Kasumi-1 (cell line): ENCODE measurements at places on chromosomes 12 and 14.

- no peak for DNase-seq
Measured at GRCh38 chr12:106248312-106248845, 559 bp upstream of the CKAP4 start.

DNA sequence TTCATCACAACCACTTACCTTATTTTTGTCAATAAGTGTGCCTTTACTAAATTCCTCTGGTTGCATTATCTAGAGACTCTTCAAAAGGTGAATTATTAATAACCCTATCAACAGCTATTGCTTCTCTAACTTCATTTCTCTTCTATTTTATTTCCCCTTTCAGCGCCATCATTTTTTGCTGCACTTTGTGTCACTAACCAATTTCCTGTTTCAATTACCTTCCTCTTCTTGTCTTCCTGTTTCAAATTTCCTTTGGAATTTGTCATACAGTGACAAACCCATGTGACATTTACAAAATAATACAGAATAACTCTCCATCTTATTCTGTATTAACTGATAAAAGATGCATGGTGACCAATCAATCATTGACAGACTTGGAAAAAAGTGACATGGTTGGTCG, 12.2 kb upstream of the CLEC2A start:
- peak; percentile 7 for DNase-seq

GRCh38 chr14:33788161-33788560, 162.7 kb downstream of the EGLN3 start:
- no peak for DNase-seq

- no peak for DNase-seq
Measured at GRCh38 chr14:99612071-99612737, 8.2 kb upstream of the CCDC85C start.

- DNase-seq = peak; percentile 65
Measured at GRCh38 chr14:46344327-46344937, 307.1 kb downstream of the RPL10L start.

DNA sequence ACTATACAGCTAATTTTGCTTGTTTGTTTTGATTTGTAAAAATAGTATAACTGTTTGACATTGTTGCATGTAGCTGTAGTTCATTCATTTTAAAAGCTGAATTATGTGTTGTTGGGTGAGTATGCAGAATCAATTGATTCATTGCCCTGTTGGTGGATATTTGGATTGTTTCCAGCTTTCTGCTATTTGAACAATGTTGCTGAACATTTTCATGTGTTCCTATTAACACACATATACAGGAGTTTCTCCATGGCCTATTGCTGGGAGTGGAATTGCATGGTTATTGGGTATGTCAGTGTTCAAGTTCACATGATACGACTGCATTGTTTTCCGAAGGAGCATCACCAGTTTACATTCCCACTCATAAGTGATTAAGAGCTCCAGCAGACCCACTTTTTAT, 75.3 kb downstream of the SRGAP1 start:
- no peak for DNase-seq

GRCh38 chr14:31360919-31361662, 59.3 kb downstream of the HEATR5A start:
- DNase-seq = no peak

- DNase-seq = no peak
Measured at GRCh38 chr14:65453807-65454480, 41.4 kb downstream of the FUT8 start.

- DNase-seq = no peak
Measured at GRCh38 chr12:53056296-53056695, 6.4 kb downstream of the TNS2 start.

- no peak for DNase-seq
Measured at GRCh38 chr14:103537175-103537990, 8.4 kb downstream of the TRMT61A start.

DNA sequence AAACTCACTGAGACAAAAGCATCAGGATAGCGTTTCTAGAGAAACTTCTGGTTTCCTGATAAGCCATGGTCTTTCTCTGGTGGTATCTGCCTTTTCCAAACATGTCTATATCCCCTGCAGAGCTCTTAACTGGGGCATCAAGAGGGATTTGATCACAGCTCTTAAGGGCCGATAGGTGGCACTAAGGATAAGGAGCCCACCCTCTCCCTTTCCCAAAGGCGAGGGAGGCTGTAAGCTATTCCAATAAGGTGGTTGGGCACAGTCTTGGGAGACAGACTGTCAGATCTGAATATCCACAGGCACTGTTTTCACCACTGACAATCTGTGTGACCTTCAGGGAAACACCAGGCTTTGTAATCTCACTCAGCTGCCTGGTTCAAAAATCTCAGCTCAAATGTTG, 206.0 kb downstream of the ADGRD1 start:
- DNase-seq = no peak

DNA sequence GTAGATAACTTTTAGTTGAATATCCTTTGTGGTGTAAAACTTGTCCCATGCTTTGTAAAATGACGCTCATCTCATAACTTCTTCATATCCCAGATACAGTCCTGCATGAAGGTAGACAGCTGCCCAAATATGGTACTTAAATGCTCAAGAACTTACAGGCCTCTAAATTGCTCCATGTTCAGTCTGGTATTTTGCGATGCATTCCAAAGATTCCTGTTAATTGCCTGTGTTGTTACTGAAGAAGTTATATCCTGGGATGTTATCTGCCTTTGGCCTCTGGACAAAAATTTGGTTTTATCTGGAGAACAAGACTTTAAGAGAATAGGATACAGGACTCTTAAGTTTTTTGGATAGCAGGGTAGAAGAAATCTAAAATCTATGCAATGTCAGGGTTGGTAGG, 473.0 kb downstream of the PCNX1 start:
- no peak for DNase-seq

DNA sequence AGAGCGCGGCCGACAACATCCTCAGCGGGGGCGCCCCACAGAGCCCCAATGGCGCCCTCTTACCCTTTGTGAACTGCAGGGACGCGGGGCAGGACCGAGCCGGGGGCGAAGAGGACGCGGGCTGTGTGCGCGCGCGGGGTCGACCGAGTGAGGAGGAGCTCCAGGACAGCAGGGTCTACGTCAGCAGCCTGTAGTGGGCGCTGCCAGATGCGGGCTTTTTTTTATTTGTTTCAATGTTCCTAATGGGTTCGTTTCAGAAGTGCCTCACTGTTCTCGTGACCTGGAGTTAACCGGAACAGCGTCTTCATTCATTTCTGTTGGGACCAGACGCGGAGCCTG, 103.8 kb upstream of the FKBP4 start:
- DNase-seq = peak; percentile 77

DNA sequence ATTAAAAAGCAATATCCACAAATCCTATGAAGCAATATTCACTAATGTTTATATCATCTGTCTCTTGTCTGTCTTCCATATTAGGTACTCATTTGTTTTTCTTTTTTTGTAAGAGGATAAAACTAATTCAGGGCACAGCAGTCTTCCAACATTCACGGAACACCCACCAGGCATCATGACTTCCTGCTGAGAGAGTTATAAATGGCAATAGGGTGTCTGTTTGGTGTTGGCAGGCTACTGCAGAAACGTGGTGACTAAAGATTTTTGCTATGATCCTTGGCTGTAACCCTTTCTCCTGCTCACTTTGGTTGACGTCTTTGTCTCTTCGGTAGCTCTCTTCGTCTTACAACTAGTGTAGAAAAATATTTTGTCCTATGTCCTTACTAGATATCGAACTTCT, 860.6 kb upstream of the MGAT4C start:
- DNase-seq = no peak

GRCh38 chr12:56304872-56305590, 4.9 kb upstream of the CS start:
- no peak for DNase-seq

GRCh38 chr12:117228239-117228638, 38.0 kb upstream of the FBXO21 start:
- no peak for DNase-seq

GRCh38 chr12:30145684-30146032, 361.9 kb upstream of the TMTC1 start:
- no peak for DNase-seq

DNA sequence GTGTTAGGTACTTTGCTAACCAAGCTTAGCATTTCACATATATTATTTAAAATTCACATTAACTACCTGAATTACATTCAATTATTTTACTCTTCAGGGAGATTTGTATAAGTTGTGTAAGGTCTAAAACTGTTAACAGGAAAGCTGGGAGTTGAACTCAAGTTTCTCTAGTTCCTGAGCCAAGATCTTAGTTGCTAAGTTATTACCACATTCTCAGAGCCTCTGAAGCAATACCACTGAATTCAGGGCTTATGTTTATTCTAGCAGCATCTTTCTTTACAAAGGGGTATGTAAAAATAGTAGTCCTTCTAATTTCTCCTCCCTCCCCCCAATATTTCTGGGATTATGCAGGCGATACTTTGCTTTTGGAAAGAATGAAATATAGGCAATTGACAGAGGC, 786.8 kb downstream of the DIO2 start:
- DNase-seq = no peak
